ENCODE measurements at places on chromosomes 7 and 10.

GRCh38 chr7:1810961-1811849 is 141.1 kb downstream of the ELFN1 start:
- no peak for DNase-seq

DNA sequence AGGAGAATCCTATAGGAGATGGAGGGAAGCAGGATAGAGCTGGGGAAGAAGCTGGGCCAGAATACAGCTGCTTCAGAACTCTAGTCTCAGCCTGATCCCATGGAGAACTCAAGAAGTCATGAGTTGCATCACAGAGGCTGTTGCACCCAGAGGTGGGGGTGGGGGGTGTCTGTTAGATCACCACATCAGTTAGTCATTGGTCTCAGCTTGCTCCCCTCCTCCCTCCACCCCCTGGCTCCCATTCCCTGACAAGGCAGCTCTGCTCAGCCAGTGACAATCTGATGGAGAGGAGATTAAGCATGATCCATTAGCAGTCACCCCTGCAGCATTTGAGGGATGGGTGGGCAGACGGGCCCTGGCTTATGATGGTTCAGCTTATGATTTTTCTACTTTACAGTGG is 58.4 kb upstream of the FGL2 start:
- no peak for DNase-seq

GRCh38 chr7:75814407-75814947 is 871 bp upstream of the CCL24 start:
- no peak for DNase-seq

- no peak for DNase-seq
Observed at GRCh38 chr7:48112401-48113165, 23.5 kb downstream of the UPP1 start.

DNA sequence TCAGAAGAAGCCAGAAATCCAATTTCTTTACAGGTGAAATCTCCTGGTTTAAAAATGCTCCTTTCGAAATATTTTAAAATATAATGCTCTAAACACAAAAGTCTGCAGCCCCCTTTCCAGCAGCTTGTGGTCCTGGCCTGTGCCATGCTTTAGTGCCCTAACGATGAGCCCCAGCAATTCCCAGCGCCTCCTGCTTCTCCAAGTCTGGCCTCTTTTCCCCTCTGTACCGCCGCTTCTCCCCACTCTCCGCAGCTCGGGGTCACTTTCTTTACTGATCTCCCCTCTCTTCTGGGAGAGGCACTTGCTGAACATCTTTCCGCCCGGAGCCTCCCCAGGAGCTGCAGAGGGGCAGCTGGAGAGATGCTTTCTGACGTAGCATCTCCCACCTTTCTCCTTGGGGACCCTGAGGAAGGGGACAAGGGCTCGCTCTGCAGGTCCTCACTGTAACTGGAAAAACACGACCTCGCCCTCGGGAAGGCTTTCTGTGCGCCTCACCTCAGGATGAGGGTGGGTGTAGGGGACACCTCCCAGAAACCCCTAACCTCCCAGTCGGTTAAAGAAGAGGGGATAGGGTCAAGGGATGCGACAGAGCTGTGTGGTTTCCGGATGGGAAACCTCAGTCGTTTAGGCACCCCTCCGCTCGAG is 565 bp upstream of the INA start:
- DNase-seq, result no peak

- no peak for DNase-seq
Observed at GRCh38 chr7:149569025-149569725, 71.6 kb upstream of the ZNF746 start.

GRCh38 chr10:84890706-84891105 is 562.3 kb downstream of the CCSER2 start:
- DNase-seq, result no peak
